ENCODE measurements at places on chromosomes 7 and 10.

- DNase-seq, result no peak
Measured at GRCh38 chr10:99551158-99551557, 18.4 kb downstream of the NKX2-3 start.

DNA sequence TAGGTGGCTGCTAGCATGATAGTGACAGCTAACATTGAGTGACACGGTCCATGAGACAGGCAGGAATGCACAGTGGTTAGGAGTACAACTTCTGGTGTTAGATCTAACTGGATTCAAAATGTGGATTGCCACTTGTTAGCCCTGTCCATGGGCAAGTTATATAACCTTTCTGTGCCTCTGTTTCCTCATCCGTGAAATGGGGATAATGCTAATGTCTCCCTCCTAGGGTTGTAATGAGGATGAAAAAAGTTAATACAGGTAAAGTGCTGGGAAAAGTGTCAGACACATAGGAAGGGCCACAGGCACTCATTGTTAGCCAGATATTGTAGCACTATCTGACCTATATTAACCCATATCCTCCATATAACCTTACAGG lies 41.8 kb downstream of the TACR2 start:
- DNase-seq, result no peak

- DNase-seq, result no peak
Measured at GRCh38 chr10:33395201-33395600, 60.7 kb upstream of the NRP1 start.

DNA sequence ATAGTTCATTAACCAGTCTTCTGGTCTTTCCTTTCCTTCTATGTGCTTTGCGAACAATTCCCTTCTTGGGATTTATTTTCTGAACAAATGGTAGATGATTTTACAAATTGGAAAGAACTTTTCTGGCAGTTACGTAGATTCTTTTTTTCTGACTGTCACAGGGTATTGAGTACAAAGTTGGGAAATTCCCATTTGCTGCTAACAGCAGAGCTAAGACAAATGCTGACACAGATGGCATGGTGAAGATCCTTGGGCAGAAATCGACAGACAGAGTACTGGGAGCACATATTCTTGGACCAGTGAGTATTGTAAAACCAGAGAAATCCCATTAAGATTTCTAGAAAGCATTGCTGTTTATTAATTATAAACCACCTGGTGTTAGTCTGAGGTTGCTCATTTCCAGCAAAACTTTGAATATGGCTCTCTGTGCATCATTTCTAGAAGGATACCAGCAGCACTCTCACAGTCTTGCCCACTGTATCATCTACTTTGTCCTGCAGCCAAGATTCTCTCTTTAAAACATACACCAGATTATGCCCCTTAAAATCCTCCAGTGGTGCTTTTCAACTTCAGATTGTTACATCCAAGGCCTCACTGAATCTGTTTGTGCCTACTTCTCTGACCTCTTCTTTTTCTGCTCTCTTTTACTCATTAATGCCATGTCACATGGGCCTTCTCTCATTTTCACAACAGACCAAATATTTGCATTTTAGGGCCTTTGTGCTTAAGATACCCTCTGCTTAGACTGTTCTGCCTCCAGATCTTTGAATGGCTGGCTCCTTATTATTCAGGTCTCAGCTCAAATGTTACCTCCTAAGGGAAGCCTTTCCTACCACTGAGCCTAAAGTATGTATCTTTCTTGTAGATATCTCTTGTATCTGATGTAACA lies 27.0 kb downstream of the DLD start:
- no peak for DNase-seq

- no peak for DNase-seq
Measured at GRCh38 chr10:109247814-109248213, 675.5 kb downstream of the XPNPEP1 start.

DNA sequence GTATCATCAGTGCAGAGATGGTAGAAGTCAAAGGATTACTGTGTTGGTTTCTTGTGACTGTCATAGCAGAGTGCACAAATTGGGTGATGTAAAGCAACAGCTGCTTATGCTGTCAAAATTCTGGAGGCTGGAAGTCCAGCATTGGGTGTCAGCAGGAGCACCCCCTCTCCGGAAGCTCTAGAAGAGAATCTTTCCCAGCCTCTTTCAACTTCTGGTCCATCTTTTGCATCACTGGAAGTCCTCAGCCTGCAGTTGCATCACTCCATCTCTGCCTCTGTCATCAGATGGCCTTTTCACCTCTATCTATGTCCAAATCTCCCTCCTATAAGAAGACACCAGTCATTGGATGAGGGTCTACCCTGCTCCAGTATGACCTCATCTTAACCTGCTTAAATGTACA lies 35.8 kb upstream of the GALNTL5 start:
- DNase-seq, result no peak

- DNase-seq, result no peak
Measured at GRCh38 chr7:136956671-136957070, 88.2 kb downstream of the CHRM2 start.

- no peak for DNase-seq
Measured at GRCh38 chr10:56856569-56856968, 495.5 kb upstream of the ZWINT start.

DNA sequence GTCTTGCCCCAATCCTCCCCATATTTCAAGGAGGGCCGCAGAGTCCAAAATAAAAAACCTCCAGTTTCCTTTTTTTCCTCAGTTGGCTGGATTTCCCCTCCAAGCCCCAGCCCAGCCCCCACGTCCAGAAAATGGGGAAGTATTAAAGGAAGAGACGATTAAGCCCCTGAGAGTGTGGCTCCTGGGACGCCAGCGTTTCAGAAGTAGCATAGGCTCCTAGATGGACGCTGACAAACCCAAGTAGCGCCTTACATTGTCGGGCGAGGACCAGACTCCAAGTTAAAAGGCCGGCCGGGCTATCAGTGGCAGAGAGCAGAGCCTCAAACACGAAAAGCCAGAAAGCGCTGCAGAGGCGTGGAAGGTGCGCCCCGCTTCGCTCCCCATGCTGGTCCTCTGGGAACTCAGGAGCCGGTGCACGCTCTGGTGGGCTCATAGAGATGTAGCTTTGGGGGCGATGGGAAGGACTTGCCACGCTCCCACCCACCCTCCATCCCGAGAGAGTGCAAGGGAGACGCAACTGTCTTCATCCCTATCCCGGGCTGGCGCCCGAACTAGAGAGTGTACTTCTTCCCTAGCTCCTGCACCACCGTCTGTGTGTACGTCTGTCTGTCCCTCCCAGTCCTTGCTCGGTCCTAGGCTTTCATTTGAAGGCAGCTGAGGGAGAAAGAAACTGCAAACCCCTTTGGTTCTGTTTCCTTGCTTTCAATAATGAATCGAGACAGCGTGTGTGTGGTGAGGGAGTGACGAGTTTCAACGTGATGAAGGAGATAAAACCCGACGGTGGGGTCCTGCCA lies 6.3 kb upstream of the EMX2 start:
- no peak for DNase-seq

DNA sequence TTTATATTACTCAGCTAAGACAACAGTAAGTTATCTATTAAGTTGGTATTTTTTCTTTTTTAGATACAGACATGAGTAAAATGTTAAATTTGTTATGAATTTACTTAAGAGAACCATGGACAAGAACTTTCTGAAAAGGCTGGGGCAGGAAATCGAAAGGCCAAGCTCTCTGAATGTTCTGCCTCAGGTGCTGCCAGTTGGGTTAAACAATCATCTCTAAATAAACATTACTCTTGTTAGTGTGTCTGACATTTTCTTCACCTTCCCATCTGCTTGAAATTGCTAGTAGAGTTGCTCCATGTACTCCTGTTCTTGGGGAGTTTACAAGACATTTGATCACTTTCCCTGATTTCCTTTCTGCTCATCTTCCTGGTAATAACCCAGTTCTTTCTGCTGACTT lies 87.5 kb downstream of the ANKRD7 start:
- no peak for DNase-seq

- no peak for DNase-seq
Measured at GRCh38 chr7:134699899-134700298, 53.2 kb downstream of the BPGM start.

GRCh38 chr10:24425151-24425550 lies 216.2 kb downstream of the KIAA1217 start:
- DNase-seq, result no peak

- peak; percentile 75 for DNase-seq
Measured at GRCh38 chr10:91162495-91163268, 57.8 kb upstream of the PCGF5 start.

- no peak for DNase-seq
Measured at GRCh38 chr7:26487780-26488515, 196.3 kb downstream of the SNX10 start.

DNA sequence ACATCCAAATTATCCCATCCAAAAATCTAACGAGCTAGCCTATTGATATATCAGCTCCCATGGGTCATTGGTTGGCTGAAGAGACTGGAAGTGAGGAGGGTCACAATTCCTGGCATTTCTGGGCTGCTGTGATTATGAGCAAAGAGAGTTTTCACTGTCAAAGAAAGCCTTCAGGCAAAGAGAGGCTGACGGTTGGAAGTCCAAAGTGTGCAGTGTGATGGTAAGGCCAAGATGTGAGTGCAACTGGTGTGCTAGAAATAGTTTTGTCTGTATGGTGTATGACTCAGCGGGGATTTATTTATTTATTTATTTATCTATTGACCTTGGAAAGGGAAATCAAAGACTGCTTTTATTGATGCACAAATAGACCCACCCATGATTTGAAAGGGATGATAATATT lies 75.0 kb downstream of the AASS start:
- no peak for DNase-seq

DNA sequence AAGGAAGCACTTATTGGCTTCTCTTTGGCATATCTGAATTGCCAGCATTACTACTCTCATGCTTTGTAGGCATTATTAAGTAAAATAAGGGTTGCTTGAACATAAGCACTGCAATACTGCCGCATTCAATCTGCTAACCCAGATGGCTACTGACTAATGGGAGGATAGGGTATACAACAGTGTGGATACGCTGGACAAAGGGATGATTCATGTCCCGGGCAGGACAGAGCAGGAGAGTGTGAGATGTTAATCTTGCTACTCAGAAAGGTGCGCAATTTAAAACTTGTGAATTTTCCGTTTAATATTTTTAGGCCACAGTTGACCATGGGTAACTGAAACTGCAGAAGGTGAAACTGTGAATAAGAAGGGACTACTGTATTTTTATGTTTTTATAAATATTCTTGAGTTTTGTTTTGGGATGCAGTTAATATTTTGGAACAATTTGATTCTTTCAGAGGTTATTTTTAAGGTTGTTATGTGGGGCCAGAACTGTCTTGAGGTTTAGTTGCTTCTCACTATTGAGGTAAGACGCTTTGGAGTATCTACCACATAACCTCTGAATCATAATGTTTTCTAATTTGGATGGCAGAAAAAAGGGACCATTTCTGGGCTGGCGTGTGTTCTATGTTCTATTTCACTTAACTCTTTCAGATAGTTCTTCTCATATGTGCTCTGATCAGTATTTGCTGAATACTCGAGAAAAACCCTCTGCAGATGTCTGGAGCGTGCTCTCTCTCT lies 75.7 kb upstream of the SYPL1 start:
- no peak for DNase-seq

GRCh38 chr10:72122221-72122620 lies 33.9 kb upstream of the SPOCK2 start:
- no peak for DNase-seq

- no peak for DNase-seq
Measured at GRCh38 chr10:133010095-133010842, 67.9 kb upstream of the CFAP46 start.

DNA sequence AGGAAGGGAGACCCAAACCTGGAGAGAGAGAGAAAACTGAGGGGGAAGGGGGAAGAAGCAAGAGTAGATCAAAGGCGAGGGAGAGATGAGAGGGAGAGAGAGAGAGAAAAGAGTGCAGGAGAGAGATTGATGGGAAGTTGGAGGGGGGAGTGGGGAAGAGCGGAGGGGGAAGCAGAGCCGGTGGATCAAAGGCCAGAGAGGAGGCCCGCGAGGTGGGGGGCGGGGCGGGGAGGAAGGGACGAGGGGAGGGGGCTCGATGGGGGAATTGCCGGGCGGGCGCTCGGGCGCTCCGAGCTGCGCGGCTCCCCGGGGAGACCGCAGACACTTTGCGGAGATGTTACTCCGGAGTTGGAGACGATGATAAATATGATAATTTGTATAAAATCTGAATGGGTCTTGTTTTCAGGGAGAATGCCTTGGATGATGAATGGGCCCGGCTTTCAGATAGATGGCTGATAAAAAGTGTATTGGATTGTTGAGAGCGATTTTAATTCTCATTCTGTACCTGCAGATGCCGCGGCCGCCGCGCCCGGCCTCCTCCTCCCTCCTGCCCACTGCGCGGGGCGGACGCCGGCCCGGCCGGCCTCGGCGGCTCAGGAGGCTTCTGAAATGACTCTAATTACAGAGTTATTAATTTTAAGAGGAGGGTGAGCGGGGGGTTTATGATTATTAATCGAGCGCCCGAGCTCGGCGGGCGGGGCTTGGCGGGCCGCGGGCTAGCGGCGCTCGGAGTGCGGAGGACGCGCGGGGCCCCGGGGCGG lies 21.4 kb upstream of the PAX2 start:
- DNase-seq, result no peak

DNA sequence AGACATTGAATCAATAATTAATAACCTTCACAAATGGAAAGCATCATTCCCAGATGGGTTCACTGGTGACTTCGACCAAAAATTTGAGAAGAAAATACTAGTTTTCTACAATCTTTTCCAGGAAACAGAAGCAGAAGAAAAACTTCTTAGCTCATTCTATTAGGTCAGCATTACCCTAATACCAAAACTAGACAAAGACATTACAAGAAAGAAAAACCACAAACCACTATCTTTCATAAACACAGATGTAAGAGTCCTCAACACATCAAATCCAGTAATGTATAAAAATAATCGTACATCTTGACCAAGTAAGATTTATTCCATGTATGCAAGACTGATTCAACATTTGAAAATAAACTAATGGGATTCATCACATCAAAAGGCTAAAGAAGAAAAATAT lies 64.0 kb upstream of the CDK1 start:
- no peak for DNase-seq

GRCh38 chr7:32043688-32044087 lies 26.5 kb downstream of the PDE1C start:
- DNase-seq, result no peak

DNA sequence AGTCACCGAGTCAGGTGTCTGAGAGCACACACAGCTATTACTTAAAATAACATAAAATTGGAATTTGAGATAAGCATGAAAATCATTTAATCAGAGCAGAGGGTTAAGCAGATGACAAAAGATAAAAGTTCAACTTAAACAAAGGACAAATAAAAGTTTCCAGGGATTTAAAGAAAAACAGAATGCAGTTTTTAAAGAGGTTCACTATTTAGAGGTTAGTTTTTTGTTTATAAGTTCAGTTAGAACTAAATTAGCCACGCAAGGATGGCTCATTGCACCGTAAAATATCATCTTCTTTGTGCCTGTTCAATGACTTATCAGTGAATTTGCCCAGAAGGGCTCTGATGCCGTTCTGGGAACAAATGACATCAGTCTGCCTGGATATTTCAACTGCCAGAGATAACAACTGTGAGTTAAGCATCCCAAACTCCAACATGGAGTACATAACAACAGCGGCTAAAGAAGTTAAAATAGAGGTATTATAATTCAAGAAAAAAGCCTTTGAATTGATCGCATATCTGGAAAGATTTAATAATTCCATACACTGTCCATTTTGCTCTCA lies 107.8 kb downstream of the ANK3 start:
- no peak for DNase-seq
